ENCODE measurements at places on chromosomes 7 and 10.

DNA sequence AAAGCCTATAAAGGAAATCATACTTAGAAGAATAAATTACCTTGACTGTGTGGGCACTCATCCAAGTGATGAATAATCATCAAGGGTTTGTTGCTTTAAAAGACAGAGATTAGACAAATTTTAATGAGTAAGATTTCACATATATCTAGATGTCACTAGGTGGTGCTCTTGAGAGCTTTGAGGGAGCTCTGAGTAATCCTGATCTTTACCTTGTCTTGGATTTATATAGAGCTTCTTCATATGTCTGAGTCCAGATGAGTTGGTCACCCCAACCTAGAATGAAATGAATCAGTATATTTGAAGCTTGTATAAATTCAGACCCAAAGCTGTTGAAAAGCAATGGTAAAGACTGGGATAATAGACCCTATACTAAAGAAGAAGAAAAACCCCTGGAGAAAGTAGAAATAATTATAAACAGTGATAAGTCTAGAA lies 3.7 kb downstream of the AGR2 start:
- peak; percentile 12 for DNase-seq

GRCh38 chr10:103884681-103885139 lies 29.3 kb upstream of the SH3PXD2A start:
- peak; percentile 13 for DNase-seq

GRCh38 chr7:91198371-91198770 lies 65.9 kb upstream of the FZD1 start:
- DNase-seq, result no peak

DNA sequence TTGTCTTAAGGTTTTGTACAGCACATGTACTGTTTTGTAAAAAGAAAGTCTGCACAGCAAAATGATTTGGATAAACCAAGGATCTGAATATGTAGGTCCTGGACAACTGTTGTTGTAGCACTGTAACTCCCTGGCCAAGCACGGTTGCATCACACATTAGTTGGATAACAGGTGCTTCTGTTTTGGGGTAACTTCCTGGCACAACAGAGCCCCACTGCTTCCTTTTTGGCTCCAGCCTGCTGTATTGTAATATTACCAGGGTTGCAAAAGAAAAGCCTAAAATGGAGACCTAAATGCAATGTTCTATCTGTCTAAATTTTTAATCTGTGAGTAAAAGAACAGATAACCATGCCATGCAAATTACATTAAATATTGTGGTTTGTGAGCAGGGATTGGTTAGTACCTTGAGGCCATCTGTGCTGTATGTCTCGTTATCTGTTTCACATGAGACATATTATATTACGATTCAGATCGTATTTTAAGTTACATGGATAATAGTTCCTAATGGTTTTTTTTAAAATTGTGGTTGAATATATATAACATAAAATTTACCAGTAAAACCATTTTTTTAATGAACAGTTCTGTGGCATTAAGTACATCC lies 27.5 kb upstream of the WAC start:
- DNase-seq, result no peak

- no peak for DNase-seq
Observed at GRCh38 chr10:35636956-35637355, 5.1 kb downstream of the FZD8 start.

DNA sequence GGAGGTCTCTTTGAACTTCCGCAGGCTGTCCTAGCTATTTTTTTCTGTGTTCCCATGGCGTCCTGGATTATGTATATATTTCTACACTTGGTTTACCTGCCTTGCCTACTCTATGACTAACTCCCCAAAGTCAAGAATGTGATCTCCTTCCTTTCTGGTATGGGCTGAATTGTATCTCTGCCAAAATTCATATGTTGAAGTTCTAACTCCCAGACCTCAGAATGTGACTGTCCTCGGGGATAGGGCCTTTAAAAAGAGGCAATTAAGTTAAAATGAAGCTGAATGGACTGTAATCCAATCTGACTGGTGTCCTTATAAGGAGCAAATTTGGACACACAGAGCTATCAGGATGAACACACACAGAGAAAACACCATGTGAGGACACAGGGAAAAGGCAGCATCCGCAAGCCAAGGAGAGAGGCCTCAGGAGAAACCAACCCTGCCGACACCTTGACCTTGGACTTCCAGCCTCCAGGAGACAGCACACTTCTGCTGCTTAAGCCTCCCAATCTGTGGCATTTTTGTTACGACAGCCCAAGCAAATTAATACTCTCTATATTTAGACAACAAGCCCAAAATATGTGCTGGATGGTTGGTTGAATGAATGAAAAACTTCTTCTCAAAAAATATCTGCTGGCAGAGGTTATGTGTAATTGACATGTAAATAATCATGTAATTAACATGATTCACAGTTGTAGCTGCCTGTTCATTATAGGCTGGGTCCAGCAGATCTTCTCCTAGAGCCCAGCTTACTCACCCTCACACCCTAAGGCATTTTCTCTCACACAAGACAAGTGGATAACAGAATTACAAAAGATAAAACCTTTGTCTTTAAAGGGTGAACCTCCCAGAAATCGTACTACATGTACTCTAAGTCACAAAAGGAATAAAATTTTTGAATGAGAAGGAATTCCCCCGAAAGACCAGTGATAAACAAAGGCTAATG lies 123.7 kb downstream of the CUBN start:
- no peak for DNase-seq

DNA sequence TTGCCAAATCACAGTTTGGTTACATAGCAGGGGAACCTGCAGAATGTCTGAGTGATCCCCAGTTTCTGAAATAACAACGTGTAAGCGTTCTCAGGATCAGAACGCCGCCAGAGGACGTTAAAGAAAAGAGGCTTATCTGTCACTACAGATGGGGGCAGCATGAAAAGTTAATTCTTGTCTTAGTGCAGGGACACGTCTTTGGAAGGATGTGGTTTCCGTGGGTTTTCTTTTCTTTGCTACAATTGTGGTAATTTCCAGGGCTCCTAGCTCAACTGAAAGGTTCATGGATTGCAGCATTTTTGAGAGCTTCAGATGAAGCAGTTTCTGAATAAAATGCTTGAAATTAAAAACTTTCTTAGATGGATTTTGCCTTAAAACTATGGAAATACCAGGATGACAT lies 106.6 kb downstream of the PRKCQ start:
- peak; percentile 90 for DNase-seq

DNA sequence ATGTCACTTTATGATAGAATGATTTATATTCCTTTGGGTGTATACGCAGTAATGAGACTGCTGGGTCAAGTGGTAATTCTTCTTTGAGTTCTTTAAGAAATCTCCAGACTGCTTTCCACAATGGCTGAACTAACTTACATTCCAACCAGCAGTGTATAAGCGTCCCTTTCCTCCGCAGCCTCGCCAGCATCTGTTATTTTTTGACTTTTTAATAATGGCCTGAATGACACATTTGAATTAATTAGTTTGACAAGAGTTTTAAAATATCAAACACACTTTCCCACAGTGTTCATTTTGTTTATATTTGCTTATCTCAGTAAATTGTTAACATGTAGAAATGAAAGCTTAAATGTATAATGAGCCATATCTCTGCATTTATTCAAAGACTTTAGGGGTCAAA lies 116.8 kb downstream of the TES start:
- no peak for DNase-seq

All from KG1 (cell line).